ENCODE measurements at places on chromosomes 7 and 10.

GRCh38 chr7:124482229-124482628 lies 283.4 kb downstream of the GPR37 start:
- no peak for DNase-seq

- DNase-seq: no peak
Measured at GRCh38 chr7:73308074-73308664, 457 bp downstream of the NSUN5 start.

DNA sequence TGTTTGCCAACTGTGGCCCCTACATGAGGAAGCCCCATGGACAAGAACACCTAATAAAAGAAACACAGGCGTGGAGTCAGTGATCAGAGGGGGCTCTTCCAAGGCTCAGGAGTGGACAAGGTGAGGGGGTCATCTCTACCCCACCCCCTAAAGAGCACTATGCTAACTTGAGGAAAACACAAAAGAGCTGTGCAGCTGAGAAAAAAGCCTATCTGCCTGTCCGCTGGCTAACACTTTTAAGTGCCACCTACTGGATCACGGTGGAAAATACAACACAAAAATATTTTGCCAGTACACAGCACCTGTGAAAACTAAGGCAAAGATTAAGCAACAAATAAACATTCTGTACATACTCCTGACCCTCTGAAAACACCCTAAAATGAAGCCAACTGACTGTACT lies 53.1 kb upstream of the COBL start:
- no peak for DNase-seq

- DNase-seq: no peak
Measured at GRCh38 chr7:48207155-48207675, 36.0 kb downstream of the ABCA13 start.

DNA sequence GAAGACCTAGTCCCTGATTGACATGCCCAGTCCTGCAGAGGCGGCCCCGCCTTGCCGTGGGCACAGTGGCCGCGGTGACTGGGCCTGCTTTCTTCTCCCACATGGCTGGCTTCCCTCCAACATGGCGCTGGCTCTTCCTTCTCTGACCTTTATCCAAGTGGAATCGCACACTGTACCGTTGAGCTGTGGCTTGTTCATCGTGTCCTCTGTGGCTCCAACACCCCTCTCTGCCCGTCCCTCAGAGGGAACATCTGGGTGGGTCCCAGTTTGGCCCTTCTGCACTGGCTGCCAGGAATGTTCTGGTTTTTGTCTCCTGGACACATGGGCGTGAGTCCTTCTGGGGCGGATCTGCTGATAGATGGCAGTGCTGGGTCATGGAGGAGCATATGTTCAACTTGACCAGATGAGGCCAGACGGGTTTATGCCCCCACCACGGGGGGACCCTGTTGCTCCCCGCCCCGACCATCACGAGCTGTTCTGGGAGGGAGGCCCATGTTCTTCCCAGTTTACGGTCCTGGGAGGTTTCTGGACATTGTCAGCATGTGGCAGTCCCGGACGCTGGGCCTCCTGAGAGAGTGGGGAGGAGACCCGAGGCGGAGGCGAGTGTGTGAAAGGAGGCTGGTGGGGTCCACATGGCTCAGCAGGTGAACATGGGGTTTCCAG lies 63.5 kb downstream of the LHPP start:
- DNase-seq: no peak

- DNase-seq: no peak
Measured at GRCh38 chr7:32533276-32534029, 38.2 kb downstream of the AVL9 start.

DNA sequence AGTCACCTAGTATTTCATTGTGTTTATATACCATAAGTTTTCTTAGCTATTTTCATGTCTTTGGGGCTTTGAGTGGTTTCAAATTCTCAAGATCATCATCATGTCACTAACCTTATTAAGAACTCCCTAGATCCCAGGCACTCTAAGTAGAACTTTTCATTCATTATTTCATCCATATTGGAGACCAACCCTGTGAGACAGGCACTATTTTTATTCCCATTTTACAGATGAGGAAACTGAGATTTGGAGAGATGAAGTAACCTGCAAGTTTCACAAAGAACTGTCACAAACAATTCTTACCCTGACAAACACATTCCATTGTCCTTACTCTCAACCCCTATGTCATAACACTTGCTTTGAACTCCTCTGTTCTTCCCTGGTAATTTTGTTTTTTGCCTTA lies 13.8 kb upstream of the SND1 start:
- no peak for DNase-seq

DNA sequence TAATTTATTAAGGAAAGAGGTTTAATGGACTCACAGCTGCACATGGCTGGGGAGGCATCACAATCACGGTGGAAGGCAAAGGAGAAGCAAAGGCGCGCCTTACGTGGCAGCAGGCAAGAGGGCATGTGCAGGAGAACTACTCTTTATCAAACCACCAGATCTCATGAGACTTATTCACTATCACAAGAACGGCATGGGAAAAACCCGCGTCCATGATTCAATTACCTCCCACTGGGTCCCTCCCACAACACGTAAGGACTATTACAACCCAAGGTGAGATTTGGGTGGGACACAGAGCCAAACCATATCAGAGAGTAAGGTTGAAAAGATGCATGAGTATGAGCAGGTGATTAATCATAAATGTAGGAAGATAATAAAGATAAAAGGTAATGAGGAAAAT lies 3.2 kb upstream of the JCAD start:
- DNase-seq: no peak

Measured in HCEC 1CT (cell line).